ENCODE measurements at places on chromosomes 1 and 21.
A peak's percentile ranks its signal among the peaks of the same experiment; 100 is the strongest.

DNA sequence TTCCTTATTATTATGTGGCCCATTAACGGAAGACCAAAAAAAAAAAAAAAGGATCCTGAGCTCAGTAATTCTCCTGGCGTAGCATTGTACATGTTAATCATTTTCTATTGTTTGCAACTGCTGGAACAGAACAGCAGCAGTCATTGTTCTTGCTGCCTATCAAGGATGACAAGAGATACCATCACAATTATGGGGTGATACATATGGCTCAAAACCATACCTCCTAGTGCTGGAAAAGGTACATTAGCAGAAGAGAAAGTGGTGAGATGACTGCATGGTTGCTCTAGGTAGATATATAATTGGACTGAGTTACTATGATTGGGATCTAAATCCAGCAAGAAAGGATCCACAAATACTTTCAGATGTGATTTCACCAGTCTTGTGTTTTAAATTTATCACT is 13.3 kb upstream of the TLR5 start:
- DNase-seq, result no peak

DNA sequence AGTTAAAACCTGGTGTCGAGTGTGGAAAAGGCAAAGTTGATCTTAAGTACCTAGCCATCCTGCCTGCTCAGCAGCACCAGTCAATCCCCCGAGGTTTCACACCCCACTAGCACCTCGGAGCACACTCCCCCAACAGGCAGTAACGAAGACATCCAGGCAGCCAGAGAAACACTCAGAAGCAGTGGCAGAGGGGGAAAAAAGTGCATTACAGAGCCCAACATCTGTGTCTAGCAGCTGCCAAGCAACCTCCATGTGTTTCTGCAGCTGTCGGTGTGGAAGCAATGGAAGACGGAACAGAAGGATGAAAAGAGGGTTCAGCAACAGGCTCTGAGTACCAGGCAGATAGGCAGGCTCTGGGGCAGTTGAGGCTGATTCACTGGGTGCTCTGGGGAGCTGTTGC is 73.4 kb upstream of the PROX1 start:
- DNase-seq, result no peak

- DNase-seq, result peak; percentile 8
Measured at GRCh38 chr1:11037740-11038182, 9.3 kb downstream of the MASP2 start.

DNA sequence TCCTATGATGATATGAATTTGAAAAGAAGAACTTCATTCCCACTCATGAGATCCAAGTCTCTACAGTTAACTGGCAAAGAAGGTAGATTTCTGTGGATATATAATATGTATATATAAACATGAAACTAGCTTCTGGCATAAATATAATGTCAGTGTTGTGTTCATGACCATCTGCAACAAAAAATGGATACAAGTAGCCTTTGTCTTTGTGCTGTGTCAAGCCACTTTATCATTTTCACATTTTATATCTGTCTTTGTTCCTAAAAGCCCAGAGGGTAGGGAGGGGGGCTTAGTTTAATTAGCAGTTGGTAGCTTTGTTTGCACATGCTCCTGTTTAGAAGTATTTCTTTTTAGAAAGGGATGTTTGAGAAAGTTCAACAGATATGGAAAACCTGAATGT is 56.2 kb upstream of the FASLG start:
- no peak for DNase-seq

- no peak for DNase-seq
Measured at GRCh38 chr1:155529929-155530328, 32.7 kb downstream of the ASH1L start.
